Skin of body (tissue), 3 donors: ENCODE measurements at places on chromosomes 1 and 21. TPM values are rescaled to one million over a fixed set of nuclear protein-coding genes. Genes with fewer than 3 reads are reported as not detected.

- DNase-seq = no peak
Observed at GRCh38 chr1:185823467-185823866, 89.3 kb downstream of the HMCN1 start.

- DNase-seq = no peak
Observed at GRCh38 chr1:67052741-67053534, 1.0 kb downstream of the SLC35D1 start.

CNR2 gene
- 0.10 TPM for total RNA-seq

GRCh38 chr1:167057241-167057688, 32.9 kb downstream of the GPA33 start:
- no peak for DNase-seq

DNA sequence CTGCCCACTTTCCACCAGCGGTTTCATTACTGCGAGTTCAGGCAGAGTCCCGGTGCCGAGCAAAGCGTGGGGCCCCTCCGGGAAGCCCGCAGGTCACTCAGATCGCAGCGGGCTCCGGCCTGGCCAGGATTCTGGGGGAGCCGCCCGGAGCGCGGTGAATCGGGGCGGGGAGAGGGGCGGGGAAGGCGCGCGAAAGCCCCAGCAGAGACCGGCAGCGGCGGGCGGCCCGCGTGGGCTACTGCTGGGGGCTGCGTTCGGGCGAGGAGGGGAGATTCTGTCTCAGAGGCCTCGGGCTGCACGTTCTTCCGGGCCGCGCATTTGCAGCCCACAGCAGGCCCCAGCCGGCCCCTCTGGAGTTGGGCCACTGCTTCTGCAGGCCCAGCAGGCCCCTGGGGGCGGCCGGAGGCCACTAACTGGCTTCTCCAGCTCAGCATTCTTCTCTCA, 64.7 kb downstream of the SCCPDH start:
- DNase-seq = no peak

SLC2A5 gene
- total RNA-seq = 9.1 TPM

GRCh38 chr1:200343874-200344273, 66.0 kb downstream of the ZNF281 start:
- DNase-seq = no peak

- no peak for DNase-seq
Observed at GRCh38 chr1:233151861-233152260, 143.7 kb downstream of the PCNX2 start.

CHIA gene
- total RNA-seq = 0.20 TPM

C1orf185 gene
- not detected for total RNA-seq

GRCh38 chr1:200901796-200902444, 7.2 kb downstream of the INAVA start:
- DNase-seq = no peak

MAP10 gene
- total RNA-seq = 2.4 TPM

FALEC gene
- total RNA-seq = not detected

- no peak for DNase-seq
Observed at GRCh38 chr1:22849770-22850169, 122.9 kb downstream of the LACTBL1 start.

GRCh38 chr1:77899647-77900320, 11.4 kb downstream of the NEXN start:
- no peak for DNase-seq

GRCh38 chr1:247551721-247552120, 2.8 kb downstream of the GCSAML start:
- DNase-seq = no peak

GRCh38 chr1:98884864-98885263, 119.8 kb downstream of the PLPPR5 start:
- DNase-seq = no peak

PPIAL4G gene
- under 0.01 TPM for total RNA-seq

VSIG8 gene
- total RNA-seq = 8.2 TPM

TNFRSF8 gene
- total RNA-seq = 0.10 TPM

GRCh38 chr1:5858844-5859407, 133.3 kb downstream of the NPHP4 start:
- no peak for DNase-seq

DNA sequence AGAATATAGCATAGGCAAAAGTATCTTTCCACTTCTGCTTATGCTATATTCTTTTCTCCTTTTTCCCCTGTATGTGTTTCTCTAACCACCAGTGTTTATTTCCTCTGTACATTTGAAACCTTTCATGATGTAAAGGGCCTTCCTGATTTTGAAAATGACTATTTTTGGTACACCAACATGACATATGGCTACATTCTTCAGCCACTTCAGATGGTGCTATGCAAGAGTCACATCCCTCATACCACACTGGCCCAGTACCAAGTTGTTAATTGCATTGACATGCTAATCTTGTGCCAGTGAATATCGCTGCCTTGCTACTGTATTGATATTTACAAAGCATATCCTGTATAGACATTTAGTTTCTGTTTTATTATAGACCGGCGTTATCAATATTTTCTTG, 408.7 kb downstream of the NCAM2 start:
- DNase-seq = no peak

GRCh38 chr1:27835501-27835900, 4.9 kb downstream of the PPP1R8 start:
- no peak for DNase-seq

HOOK1 gene
- 13.3 TPM for total RNA-seq

FAM163A gene
- total RNA-seq = 0.10 TPM

GRCh38 chr1:90622666-90623065, 94.4 kb downstream of the BARHL2 start:
- DNase-seq = no peak

DNA sequence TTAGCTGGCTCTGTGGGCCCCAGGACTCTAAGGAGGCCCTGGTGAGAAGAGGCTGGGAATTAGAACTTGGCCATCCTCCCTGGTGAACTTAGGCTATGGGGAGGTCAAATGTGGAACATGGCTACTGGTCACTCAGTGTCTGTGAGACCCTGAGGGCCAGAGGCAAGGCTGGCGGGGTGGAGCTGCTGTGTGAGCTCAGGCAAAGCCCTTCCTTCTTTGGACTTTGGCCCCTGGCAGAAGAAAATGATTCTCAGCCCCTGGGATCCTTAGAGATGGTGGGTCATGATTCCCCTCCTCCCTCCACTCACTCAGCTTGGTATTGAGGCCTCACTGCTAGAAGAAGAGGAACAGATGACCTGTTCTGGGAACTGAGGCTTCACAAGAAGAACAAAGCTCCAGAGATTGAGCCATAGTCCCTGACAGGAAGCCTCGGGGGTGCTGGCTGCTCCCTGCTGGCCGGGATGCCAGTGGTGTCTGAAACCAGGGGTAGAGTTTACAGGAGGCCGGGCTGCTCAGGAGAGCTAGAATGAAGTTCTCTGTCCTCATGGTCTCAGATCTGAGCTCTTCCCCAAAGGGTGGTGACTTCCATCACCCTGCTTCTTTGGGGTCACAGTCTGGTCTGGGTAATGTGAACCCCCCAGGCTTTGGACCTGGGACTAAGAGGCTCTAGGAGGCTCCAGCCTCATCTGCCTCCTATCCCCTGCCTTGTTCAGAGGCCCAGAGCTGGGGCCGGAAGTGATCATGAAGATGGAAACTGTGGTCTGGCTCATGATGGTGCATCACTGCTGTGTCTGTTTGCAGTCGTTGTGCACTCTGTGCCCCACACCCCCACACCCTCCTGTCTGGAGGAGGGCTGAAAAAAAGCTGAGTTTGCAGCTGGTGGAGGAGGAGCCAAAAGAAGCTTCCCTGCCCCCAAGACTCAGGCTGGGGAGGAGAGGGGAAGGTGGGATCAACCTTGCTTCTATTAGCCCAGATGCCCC, 905 bp downstream of the BTBD19 start:
- peak; percentile 38 for DNase-seq

DNA sequence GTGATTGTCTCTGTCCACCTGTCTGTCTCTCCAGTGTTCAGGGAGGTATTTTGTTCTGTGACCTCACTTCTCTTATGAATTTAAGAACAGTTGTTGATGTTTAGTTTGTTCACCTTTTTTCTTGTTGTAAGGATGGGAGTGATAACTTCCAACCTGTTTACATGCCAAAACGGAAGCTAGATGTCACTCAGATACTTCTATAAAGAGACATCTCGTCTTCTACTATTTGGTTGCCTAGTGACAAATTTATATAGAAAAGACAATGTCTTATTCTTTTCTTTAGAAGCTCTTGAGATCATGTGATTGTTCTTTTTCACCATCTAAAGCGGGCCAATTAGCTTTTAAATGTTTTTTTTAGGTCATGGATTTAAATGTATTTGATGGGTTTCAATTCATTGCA, 33.8 kb downstream of the PRSS38 start:
- DNase-seq = no peak

GRCh38 chr1:57061369-57061768, 95.6 kb upstream of the C8B start:
- no peak for DNase-seq

DNA sequence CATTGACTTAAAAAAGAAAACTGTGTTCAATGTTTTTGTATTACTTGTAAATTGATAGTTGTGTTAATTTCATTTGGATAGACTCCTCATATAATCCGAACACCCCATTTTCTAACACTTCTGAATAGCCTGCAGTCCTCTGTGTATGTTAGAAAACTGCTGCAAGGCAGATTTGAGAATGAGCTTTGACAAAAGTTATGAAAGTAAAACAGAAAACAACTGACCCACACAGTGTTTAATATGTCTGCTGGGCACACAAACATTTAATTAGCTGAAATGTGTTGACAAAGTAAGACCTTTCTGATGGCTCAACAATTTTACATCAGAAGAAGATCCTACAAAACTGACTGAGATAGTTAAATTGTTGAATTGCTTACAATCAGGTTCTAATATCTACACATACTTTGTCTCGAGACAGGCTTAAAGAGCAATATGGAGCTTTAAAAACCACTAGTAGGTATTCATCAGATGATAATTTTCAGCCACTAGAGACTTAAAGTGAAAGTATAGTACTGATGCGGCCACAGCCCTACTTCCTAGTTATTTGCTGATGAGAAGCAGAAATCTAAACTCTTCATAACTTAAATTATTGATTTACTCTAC, 40.0 kb upstream of the PRMT6 start:
- no peak for DNase-seq

DNA sequence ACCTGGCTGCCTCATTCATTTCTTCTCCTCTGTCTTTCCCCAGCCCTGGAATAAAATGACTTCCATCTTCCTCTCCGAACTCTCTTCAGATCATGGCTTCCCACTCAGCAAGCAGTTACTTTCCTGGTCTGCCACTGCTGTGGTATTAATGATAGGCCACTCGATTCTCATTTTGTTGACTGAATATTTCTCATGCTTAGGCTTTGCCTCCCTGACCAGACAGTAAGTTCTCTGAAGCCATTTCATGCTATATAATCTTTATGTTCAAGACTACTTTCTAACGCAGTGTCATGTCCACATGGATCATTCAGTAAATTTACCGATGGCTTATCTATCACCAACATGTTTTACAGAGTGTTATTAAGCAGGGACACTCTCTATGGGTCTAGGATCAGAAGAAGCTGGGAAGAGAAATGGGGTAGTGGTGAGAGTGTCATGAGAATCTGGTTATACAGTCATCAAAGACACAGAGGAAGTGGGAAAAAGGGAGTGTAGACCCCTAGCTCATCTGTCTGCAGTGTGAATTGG, 20.6 kb downstream of the RUNX1 start:
- no peak for DNase-seq

UBXN10 gene
- 1.6 TPM for total RNA-seq

DNA sequence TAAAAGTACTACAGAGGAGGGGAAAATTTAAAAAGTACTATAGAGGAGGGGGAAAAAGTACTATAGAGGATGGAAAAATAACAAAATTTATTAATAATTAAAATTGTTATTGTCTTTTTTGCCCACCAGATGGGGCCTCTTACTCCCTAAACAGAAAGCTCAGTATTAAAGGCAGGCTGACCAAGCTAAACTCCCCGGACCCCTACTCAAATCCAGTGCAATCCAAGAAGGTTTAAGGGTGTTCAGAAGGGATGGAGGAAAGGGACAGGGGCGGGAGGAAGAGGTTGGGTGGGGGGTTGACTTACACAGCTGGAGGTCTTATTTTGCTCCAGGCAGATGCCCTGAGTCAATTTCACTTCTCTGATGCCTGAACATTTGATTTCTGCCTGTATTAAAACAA, 13.7 kb downstream of the CD34 start:
- DNase-seq = no peak

DNA sequence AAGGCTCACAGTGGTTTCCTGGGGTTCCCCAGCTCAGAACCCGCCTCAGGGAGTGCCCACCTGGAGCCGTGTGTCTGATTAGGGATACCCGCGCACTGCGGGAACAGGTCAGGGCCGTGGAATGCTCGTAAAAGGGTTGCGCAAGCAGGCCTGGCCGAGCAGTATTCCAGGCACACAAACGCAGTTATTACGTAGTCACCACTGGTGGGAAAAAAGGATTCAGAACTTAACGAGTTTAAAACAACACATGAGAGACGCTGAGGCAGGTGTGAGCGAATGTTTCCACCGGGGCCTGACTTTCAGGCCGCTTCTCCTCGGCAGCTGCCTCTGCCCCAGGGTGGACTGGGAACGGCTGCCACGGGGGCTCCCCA, 18.2 kb downstream of the PLCH2 start:
- no peak for DNase-seq

- DNase-seq = no peak
Observed at GRCh38 chr1:37725851-37726613, 33.7 kb downstream of the CDCA8 start.

TMPRSS15 gene
- total RNA-seq = 0.10 TPM

DNA sequence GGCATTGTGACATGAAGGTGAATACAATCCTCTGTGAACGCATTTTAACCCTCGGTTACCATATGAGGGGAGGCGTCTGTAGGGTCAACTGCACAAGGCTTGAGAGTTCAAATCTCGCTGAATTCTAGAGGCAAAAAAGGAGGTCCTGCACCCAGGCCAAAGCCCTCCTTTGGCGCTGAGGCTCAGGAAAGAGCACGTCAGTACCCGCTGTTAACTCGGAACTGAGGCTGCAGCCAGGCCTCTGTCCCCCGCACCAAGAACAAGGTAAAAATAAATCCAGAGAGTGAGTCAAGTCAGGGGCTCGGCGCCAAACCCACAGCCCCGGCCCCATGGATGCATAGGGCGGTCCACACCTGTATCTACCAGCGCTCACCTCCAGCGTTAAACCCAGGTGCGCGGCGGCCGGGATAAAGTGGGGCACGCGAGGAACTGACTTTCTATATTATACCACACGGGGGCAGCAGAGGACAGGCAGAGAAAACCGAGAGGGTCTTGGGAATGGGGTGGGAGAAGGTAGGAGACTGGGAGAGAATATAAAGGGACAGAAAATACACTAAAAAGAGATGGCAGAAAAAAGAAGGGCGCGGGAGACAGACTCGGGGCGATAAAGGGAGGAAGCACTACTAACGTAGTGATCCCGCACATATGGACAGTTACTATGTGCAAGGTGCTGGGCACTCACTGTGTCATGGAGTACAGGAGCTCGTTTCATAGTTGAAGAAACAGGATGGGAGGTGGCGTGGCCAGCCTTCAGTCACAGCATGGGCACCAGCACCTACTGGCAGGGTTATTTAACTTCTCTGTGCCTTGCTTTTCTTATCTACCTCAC, 54.9 kb downstream of the DMRTA2 start:
- no peak for DNase-seq

GRCh38 chr1:147292631-147293251, 50.3 kb downstream of the CHD1L start:
- no peak for DNase-seq

- no peak for DNase-seq
Observed at GRCh38 chr1:163703794-163704193, 382.0 kb downstream of the NUF2 start.

CELA2A gene
- total RNA-seq = not detected

SUSD4 gene
- total RNA-seq = 12.9 TPM
